Vagina (tissue), 2 donors: ENCODE measurements at places on chromosomes 11 and 22. TPM values are rescaled to one million over a fixed set of nuclear protein-coding genes. Genes with fewer than 3 reads are reported as not detected.

Gene OR51B4
- total RNA-seq: not detected

Gene FBLN1
- 1,019 TPM for total RNA-seq

Gene TLCD5
- 3.7 TPM for total RNA-seq

DNA sequence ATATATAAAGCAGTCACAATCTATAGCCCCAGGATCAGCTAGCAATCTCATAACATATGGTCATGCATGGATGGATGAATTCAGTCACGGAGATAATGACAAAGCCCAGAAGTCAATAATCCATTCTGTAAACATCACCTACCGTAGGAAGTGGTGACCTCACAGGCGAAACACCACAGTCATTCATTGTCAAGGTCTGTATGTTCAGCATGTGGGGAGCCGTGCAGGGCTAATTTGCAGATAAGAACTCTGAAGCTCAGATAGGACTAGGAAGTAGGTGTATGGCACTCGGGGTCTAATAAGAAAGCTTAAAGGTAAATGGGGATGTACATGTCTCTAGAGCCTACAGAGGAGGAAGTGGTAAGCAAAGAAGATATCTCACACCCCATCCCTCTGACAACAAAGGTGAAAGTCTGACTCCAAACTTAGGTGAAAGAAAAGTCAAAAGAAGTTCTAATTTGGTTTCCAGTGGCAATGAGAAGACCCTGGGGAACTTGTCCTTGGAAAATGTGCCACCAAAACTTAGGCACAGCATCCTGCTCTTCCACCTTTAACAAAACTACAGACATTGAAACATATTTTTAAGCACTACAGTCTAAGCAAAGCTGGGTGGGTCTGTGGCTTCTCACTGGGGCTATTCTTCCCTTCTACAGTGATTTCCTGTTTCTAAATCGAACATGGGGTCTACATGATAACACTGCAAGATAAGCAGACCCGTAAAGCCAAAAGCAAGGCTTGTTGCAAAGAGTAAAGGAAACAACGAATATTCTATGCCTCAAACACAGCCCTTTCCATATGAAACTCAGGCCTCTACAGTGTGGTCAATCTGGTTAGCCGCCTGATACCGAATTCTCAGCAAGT is 5.2 kb downstream of the CRTAM start:
- no peak for DNase-seq

DNA sequence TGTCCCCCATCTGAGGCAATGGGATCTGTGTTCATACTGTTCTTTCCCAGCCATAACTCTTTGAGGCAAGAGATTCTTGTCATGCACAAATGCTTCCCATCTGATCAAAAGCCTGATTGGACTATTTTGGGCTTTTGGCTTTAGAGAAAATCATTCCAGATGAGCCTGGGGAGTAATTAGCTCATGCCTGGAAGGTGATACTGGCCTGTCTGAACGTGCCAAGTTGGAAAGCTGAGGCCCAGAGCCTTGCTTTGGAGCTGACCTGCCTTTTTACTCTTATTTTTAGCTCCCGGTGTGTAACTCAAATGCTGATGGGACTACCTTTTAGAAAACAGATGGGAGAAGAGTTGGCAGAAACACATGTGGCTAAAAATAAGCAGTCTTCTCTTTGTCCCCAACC is 105.0 kb downstream of the DBX1 start:
- DNase-seq: no peak

Gene KCNQ1
- total RNA-seq: 2.7 TPM

GRCh38 chr11:115347106-115347505 is 157.1 kb downstream of the CADM1 start:
- no peak for DNase-seq

- no peak for DNase-seq
Measured at GRCh38 chr22:44172370-44173108, 8.2 kb upstream of the PARVG start.

Gene MMP7
- total RNA-seq: 6.9 TPM

Gene XKR3
- not detected for total RNA-seq

GRCh38 chr11:20840341-20840740 is 171.0 kb downstream of the NELL1 start:
- no peak for DNase-seq

Gene OR51B5
- total RNA-seq: 1.2 TPM

- no peak for DNase-seq
Measured at GRCh38 chr11:45185228-45185729, 38.8 kb downstream of the PRDM11 start.

DNA sequence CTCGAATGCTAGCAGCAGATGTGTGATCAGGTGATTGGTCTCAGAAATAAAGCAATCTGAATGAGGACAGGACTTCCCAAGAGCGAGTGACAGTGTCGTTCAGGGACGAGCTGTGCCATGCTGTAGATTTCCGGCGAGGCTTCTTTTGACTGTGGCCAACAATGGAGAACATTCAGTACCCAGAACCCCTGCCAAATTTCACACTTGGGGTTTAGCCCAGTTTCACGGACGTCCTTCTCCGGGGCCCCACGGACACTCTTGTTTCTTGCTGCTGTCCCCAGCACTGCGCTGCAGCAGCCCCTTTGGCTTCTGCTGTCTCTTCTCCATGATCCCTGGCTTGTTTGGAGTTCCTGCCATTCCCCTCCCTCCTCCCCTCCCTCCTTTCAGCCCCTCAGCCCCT is 115.1 kb upstream of the GRAMD1B start:
- no peak for DNase-seq

GRCh38 chr11:99327527-99327926 is 306.8 kb downstream of the CNTN5 start:
- no peak for DNase-seq

DNA sequence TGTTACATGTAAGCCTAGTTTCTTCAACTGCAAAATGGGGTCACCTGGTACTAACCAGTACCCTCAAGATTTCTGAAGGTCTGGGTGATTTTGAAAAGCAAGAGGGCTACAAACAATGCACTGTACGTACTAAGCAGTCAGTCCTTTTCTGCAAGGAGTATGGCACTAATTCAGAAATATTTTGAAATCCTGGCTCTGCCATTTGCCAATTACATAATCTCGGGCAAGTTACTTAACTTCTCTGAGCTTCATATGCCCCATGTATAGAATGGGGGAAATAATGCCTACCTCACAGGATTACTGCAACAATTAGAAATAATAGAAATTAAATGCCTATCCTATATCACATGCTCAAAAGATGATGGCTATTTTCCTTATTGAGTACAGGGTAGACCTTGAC is 60.7 kb upstream of the CCDC89 start:
- DNase-seq: no peak

DNA sequence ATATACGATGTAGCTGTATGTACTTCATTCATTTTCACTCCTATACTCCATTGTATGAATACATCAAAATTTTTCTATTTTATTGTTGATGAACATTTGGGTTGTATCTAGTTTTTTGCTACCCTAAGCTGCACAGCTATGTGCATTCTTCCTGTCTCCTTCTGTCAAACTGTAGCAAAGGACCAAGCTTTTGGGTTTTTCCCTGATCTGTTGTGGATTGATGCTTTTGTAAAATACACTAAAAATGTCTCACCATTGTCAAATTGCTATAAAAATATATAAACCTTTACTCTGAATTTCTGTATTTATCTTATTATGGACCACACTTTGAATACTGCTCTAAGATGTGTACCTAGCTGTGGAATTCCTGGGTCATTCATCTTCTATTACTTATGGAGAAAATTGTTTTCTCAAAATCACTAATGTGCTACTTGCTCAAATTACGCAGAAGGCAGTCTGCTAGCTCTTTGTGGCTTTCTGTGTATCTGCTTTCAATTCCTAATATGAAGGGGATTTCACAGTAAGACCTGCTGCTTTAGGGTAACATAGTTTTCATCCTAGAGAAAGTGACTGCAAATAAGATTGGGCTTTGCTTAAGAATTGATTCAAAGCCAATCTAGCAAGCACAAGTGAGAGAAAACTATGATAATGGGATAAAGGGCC is 123.4 kb downstream of the CYP2R1 start:
- DNase-seq: no peak

GRCh38 chr22:50699756-50700386 is 27.2 kb downstream of the SHANK3 start:
- DNase-seq: no peak

GRCh38 chr22:23847991-23848864 is 9.4 kb upstream of the DERL3 start:
- no peak for DNase-seq

Gene HDAC10
- 29.2 TPM for total RNA-seq

- DNase-seq: no peak
Measured at GRCh38 chr22:44566911-44567310, 68.9 kb upstream of the RTL6 start.

Gene ENTHD1
- not detected for total RNA-seq

DNA sequence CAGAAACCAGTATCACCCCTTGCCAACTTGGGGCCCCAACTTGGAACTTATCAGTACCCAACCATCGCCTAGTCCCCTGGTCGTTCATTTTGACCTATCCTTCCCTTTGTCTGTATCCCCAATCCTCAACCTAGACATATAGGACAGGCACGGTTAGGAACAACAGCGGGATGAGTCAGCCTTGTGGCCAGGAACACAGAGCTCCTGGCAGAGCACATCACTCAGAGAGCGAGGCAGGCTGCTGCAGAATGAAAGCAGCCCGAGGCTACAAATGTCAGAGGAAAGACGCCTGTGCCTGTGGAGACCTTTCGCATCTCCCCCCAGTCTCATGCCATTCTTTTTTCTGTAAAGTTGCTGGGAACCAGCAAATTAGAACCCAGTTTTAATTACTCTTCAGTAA is 14.6 kb downstream of the DKK3 start:
- no peak for DNase-seq

Gene TMA7B
- 1.7 TPM for total RNA-seq

Gene GLYATL1
- total RNA-seq: not detected

DNA sequence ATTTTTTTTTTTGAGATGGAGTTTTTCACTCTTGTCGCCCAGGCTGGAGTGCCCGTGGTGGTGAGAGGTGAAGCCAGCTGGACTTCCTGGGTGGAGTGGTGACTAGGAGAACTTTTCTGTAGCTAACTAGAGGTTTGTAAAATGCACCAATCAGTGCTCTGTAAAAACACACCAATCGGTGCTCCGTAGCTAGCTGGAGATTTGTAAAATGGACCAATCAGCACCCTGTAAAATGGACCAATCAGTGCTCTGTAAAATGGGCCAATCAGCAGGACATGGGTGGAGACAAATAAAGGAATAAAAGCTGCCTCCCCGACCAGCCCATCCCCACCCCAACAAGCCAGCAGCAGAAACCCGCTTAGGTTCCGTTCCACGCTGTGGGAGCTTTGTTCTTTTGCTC is 4.4 kb upstream of the RAPSN start:
- no peak for DNase-seq

Gene EMID1
- total RNA-seq: 2.5 TPM

GRCh38 chr11:120601536-120601935 is 90.0 kb downstream of the GRIK4 start:
- no peak for DNase-seq

GRCh38 chr22:44955102-44955501 is 54.7 kb downstream of the PHF21B start:
- no peak for DNase-seq

DNA sequence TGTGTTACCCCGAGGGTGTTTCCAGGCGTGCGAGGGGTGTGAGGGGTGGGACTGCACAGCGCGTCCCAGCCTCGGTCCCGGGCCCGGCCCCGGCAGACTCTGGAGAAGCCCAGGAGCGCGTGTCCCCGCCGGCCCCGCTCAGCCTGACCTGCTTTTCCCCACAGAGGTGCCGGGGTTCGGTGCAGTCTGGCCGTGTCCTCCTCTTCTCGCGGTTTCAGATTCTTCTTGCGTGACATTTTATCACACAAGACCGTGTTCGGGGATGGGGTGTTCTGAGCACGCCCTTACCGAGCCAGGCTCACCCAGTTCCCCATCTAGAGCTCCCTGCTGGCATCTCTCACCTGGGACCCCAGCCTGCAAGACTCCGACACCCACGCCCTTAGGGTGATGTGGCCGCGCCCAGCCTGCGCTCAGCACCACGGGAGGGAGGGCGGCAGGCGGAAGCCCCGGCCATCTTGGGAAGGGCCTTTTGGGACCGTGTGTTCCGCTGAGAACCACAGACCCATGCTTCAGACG is 775.6 kb downstream of the BRD1 start:
- DNase-seq: no peak

DNA sequence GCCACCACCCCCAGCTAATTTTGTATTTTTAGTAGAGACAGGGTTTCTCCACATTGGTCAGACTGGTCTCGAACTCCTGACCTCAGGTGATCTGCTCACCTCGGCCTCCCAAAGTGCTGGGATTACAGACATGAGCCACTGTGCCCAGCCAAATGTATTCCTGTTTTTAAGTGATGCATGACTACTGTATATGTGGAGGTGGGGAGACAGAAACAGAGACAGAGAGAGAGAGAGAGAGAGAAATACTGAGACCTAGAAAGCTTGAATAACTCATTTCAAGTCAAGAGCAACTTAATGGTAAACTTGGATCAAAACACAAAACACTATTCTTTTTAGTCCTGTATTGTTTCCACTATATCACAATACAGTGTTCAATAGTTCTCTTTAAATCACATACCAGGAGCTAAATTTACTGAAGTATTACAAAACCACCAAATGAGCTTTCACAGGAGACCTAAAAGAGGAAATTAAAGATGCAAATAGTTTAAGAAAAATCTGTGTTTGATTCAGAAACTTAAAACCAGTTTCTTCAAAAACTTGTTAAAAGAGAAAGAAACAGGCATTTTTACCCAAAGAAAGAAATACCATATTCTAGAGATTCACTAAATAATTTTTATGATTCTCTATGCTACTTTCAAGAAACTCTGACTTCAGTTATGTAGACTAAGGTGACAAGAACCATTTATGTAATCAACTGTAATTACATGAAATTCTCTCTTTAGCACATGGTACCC is 188.7 kb downstream of the ETS1 start:
- no peak for DNase-seq

GRCh38 chr22:37284805-37285355 is 2.6 kb downstream of the CYTH4 start:
- DNase-seq: no peak

Gene MYBPC3
- not detected for total RNA-seq

GRCh38 chr11:71263386-71263785 is 11.0 kb upstream of the SHANK2 start:
- DNase-seq: no peak
